Fibroblast of the aortic adventitia (primary cell): ENCODE measurements at places on chromosomes 16 and 17. TPM values are rescaled to one million over a fixed set of nuclear protein-coding genes. Genes with fewer than 3 reads are reported as not detected.

Gene C17orf50
- total RNA-seq = not detected in 2 replicates

Gene SLC2A4
- total RNA-seq = 0.18 TPM in 1 of 2 replicates, not detected in the other

Gene ITGB3
- total RNA-seq = 5.8 and 22.0 TPM in 2 replicates

Gene CHRNE
- total RNA-seq = 0.33 and 4.9 TPM in 2 replicates

Gene SLC13A2
- not detected in 2 replicates for total RNA-seq

Gene MYH3
- total RNA-seq = 0.45 and 1.1 TPM in 2 replicates

Gene KRTAP9-2
- not detected in 2 replicates for total RNA-seq

Gene ANKRD40CL
- total RNA-seq = not detected in 2 replicates

Gene CA4
- not detected in 2 replicates for total RNA-seq

Gene TAOK1
- total RNA-seq = 71.8 and 78.3 TPM in 2 replicates

Gene CDR2L
- 11.8 and 15.3 TPM in 2 replicates for total RNA-seq

Gene C16orf92
- not detected in 2 replicates for total RNA-seq

Gene CDH13
- total RNA-seq = 55.7 and 58.0 TPM in 2 replicates

Gene FUS
- total RNA-seq = 41.3 and 65.3 TPM in 2 replicates

Gene KRTAP3-2
- not detected in 2 replicates for total RNA-seq

Gene SLFN14
- not detected in 2 replicates for total RNA-seq

Gene AHSP
- not detected in 2 replicates for total RNA-seq

Gene SRL
- 0.09 and 0.25 TPM in 2 replicates for total RNA-seq

Gene GOSR2
- total RNA-seq = 35.4 and 49.3 TPM in 2 replicates

Gene KRTAP9-4
- total RNA-seq = not detected in 2 replicates

Gene HASPIN
- 0.49 and 10.5 TPM in 2 replicates for total RNA-seq

Gene ATP2A1
- total RNA-seq = 0.18 TPM in 1 of 2 replicates, not detected in the other
